ENCODE measurements at places on chromosomes 16 and 17. TPM values are rescaled to one million over a fixed set of nuclear protein-coding genes. Genes with fewer than 3 reads are reported as not detected.

The TBC1D3L gene
- 11.4 TPM for total RNA-seq

The KCNAB3 gene
- 4.5 TPM for total RNA-seq

- no peak for DNase-seq
These were observed 10.6 kb upstream of the RHBDF2 start for GRCh38 chr17:76511668-76512365.

DNA sequence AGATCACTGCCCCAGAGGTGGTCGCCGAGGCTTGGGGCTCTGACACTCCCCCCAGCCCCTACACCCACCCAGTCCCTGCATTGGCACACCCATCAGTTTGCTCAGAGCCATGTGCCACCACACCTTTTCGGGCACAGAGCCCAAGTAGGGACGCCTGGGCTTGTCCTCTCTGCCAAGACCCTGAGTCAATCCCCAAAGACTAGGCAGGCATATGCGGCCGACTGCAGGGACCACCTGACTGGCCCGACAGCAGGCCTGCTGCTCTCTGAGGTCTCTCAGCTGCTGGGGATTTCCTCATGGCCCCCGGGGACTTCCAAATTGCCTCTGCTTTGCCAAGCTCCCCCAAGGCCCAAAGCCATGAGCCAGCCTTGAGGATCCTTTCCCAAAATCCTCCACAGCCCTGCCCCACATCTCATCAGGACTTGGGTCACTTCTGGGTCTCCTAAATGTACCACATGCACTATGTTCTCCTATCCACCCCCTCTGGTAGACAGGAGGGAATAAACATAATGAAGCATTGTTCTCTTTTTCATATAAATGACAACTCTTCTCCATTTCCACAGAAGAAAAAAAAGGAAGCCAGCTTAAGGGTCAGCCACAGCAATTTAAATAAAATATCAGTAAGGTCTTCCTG is 30.6 kb downstream of the MYO18A start:
- peak; percentile 48 for DNase-seq

DNA sequence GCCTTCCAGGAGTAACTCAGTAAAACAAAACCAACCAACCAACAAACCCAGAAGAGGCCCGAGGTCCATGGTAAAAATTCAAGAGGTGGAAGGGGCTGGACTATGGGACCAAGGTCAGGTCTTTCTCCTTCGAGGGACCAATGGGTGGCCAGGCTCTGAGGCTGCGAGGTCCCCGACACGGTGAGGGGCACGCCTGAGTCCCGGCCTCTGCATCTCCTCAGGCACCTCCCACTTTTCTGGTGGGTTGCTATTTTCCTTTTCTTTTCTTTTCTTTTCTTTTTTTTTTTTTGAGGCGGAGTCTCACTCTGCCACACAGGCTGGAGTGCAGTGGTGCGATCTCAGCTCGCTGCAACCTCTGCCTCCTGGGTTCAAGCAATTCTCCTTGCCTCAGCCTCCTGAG is 18.0 kb downstream of the CD7 start:
- DNase-seq, result no peak

DNA sequence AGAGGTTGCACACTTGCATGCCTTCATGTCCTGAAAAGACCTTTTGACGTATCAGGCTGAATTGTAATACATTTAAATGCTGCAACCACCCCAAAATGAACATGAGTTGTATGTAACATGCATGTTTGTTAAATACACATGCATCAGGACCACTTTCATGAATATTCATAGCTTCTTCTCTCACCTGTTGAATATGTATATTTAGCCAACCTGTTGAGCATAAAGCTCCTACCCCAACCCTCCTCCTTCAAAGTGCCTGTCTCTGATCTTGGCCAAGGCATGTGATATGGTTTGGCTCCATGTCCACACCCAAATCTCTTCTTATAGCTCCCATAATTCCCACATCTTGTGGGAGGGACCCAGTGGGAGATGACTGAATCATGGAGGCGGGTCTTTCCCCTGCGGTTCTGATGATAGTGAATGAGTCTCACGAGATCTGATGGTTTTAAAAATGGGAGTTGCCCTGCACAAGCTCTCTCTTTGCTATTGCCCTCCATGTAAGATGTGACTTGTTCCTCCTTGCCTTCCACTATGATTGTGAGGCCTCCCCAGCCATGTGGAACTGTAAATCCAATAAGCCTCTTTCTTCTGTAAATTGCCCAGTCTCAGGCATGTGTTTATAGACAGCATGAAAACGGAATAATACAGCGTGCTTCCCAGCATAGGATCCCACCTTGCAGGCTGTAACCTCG is 3.8 kb upstream of the CRYM start:
- no peak for DNase-seq
